ENCODE measurements at places on chromosomes 4 and X.

DNA sequence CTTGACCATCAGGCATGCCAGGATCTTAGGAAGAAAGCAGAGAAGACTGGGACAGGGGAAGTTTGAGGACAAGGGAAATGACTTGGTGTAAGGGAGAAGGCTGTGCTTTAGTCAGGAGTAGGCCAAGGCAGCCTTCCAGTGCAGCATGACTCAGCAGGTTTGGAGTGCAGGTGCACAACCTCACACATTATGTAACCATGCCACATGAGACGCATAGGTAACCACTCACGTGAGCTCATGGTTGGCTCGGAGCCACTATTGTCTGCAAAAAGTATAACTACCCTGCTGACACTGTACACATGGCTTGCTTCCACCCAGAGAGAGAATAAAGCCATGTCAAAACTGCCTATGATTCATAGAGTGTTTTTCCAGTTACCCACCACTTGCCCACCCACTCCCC lies 715.9 kb downstream of the SMARCA1 start:
- no peak for DNase-seq

- DNase-seq: no peak
Measured at GRCh38 chr4:3193531-3194203, 55.3 kb upstream of the MSANTD1 start.

GRCh38 chr4:17447675-17448298 lies 64.1 kb downstream of the QDPR start:
- no peak for DNase-seq

DNA sequence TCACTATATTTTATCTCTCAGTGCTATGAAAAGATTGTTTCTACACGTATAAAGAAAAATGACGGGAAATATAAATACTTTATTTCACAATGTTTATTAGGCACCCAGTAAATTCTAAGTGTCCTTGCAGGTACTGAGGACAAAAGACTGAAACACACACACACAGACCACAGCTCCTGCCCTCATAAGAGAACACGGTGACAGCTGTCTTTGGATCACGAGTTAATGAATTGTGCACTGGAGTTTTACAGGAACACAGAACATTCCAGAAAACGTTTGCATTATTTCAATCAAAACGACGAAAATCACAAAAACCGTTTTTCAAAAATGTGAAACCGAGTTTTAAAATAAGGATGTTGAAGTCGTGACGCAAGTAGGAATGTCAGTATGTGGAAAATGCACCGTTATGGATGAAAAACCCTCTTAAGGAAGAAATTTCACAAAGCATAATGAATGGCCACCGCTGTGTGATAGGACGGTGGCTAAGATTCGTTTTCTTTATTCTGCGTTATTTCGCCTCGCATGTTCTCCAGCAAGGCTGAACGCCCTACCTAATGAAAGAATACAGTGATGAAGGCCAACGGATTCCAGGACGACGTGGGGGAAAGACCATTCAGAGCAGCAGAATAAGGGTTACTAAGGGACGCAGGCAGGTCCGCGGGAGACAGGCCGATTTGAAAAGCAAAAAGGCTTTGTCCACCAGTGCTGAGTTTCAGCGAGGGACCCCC lies 24.2 kb downstream of the FAM156A start:
- no peak for DNase-seq

GRCh38 chrX:12052109-12052508 lies 86.2 kb upstream of the FRMPD4 start:
- no peak for DNase-seq

GRCh38 chr4:41452484-41453225 lies 85.3 kb upstream of the LIMCH1 start:
- no peak for DNase-seq

- no peak for DNase-seq
Measured at GRCh38 chr4:106659371-106659770, 290.8 kb upstream of the GIMD1 start.

DNA sequence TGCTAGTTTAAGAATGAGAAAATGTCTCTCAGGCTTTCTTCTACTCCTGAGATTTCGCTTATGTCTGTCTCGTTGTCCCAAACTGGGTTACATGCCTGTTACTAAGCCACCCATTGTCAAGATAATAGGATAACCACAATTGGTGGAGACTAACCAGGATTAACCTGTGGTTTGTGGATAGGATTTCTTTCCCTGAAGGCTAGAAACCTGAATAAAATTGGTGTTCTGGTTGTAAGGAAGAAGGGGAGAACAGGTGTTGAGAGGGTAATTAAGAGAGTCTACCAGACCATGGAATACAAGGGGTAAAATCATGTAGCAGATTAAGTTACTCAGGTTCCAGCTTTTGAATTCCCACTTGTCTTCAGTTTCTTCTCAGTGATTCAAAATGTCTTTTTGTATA lies 225.4 kb downstream of the CPE start:
- no peak for DNase-seq

DNA sequence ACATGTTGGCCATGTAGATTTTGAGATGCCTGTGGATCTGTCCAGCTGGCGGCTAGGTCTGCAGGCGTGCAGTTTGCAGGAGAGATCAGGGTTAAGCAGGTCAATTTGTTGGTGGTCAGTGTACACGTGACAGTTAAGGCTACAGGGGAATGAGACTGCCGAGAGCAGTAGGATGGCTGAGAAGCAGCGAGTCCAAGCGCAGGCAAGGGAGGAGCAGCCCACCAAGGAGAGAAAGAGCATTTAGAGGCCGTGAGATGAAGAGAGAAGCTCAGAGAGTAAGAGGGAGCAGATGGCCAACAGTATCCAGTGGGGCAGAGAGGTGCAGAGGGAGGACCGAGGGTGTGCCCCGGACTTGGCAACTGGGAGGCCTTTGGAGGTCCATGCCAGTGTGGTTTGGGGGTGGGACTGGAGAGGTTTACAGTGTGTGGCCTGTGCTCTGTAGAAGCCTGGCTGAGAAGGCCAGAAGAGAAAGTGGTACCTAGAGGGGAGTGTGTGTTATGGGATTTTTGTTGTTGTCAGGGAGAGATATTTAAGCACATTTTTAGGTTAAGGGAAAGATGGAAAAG lies 18.4 kb downstream of the SNX25 start:
- no peak for DNase-seq

- DNase-seq: no peak
Measured at GRCh38 chrX:42229533-42229932, 306.2 kb upstream of the CASK start.

GRCh38 chr4:42483426-42484379 lies 86.4 kb downstream of the SHISA3 start:
- no peak for DNase-seq

- no peak for DNase-seq
Measured at GRCh38 chr4:156137679-156138473, 184.2 kb upstream of the CTSO start.

Measured in T-helper 17 cell (primary cell).